Activated CD4-positive, alpha-beta memory T cell treated with anti-CD3 and anti-CD28 coated beads for 36 hours (primary cell): ENCODE measurements at places on chromosomes 5 and 9. TPM values are rescaled to one million over a fixed set of nuclear protein-coding genes. Genes with fewer than 3 reads are reported as not detected.

Gene WNT8A
- total RNA-seq, result not detected

DNA sequence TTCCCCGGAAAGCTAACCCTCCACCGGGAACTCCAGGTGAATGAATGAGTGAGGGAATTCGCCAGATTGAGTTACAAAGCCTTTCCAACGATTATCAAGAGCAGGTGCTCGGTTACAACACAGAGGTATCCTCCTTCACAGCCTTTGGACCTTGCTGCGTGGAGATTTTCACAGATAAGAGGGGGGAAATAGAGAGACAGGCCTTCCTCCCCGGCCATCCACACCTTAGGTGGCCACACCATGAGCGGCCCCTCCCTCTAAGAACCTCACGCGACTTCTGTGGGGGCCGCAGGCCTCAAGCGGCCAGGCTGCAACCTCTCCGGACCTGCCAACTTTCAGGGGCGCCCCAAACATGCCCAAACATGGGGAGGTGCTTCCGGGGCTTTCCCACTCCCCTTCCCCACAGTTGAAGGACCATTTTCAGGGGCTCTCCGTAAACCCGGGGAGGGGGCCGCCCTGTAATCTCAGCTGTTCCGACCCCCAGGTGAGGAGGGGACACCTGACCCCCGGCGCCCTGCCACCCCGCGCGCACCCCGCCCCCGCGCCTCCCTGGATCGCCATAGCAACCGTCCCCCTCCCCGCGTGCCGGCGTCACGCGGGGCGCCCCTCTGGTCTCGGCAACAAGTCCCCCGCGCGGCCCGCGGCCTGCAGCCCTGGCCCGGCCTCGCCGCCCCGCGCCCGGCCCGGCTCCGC, 603 bp downstream of the DENND1A start:
- DNase-seq, result no peak

DNA sequence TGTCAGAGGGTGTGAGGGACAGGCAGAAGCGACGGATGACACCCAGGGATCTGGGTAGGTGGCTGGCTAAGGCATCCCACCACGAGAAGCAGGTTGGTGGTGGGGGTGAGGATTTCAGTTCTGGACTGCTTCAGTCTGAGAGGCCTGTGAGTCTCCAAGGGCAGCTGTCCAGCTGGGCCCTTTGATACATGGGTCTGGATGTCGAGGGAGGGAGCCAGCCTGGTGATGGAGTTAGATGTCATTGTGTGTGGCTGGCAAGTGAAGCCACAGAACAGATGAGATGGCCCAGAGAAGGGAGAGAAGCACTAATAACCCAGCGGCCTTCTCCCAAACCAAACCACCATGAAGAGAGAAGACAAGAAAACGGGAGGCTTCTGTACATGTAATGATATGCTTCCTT, 11.1 kb downstream of the MED27 start:
- no peak for DNase-seq

GRCh38 chr5:175821790-175822211, 49.6 kb upstream of the CPLX2 start:
- DNase-seq, result peak; percentile 57

- DNase-seq, result no peak
Measured at GRCh38 chr9:36149197-36149596, 12.7 kb downstream of the GLIPR2 start.

- DNase-seq, result no peak
Measured at GRCh38 chr5:132708645-132709044, 28.7 kb downstream of the KIF3A start.

GRCh38 chr5:172782169-172783039, 11.4 kb upstream of the DUSP1 start:
- DNase-seq, result no peak

DNA sequence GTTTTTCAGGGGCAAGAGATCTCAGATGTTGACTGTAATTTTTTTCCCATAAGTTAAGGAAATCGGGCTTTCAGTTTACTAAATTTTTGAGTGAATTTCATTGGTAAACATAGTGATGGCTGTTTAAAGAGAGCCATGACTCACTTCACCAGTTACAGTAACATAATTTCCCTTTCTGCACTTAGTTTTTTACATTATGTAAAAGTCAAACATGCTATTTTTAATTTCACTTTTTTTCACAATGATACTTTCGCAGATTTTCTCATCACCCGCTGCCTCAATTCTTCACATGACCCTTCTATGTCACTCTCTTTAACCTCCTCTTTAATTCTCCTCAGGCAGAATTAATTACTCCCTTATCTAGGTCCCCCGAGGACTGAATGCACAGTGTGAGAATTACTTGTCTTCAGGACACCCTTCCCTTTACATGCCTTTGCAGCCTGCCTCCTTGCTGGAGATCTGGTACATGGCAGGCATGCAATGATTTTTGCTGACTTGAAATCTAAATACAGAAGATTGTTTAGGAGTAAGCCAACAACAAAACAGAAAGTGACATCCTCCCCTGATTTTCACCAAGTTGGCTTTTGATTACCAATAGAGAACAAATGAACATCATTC, 217.5 kb upstream of the S1PR3 start:
- no peak for DNase-seq

DNA sequence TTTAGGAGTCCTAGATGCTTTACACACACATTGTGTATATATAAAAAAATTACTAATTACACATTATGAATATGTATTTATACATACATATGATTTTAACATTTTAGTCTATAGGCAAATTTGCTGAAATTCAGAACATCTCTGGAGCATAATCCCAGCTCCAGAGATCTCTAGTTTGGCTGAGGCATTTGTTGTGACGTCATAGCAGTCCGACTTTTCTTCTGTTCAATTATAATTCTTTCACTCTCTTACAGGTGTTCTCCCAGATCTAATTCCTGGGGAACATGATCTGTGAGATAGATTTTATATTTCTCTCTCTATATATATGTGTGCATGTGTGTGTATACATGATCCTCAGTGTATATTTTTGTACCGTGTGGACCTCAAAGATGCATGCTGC, 1876.2 kb downstream of the EFNA5 start:
- DNase-seq, result no peak

- DNase-seq, result no peak
Measured at GRCh38 chr5:36403632-36404311, 102.1 kb upstream of the RANBP3L start.

GRCh38 chr5:143174714-143175398, 228.6 kb downstream of the NR3C1 start:
- no peak for DNase-seq

Gene TAS2R1
- total RNA-seq, result not detected

- no peak for DNase-seq
Measured at GRCh38 chr9:137545123-137545522, 5.1 kb downstream of the PNPLA7 start.
